HS-27A (cell line): ENCODE measurements at places on chromosomes 6 and 20.

DNA sequence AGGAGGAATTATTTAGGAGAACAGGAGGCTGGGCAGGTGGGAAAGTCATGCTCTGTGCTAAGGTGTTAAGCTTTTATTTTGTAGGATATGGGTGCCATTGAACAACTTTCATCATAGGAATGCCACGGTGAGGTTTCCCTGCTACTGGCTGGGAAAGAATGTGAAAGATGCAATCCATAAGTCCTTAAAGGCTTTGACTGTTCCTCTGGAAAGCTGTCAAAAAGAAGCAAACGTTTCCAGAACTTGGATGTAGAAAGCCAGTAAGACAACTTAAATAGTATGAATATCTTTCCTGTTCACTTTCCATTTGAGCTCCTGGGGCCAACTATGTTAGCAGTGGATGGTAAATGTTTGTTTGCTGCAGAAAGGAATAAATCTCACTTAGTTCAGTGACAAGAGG lies 574.4 kb downstream of the RNF144B start:
- DNase-seq: no peak

- DNase-seq: no peak
These were observed 21.7 kb downstream of the SMLR1 start for GRCh38 chr6:130848945-130849344.

- peak; percentile 66 for DNase-seq
These were observed 20.9 kb upstream of the EPM2A start for GRCh38 chr6:145756170-145756662.

DNA sequence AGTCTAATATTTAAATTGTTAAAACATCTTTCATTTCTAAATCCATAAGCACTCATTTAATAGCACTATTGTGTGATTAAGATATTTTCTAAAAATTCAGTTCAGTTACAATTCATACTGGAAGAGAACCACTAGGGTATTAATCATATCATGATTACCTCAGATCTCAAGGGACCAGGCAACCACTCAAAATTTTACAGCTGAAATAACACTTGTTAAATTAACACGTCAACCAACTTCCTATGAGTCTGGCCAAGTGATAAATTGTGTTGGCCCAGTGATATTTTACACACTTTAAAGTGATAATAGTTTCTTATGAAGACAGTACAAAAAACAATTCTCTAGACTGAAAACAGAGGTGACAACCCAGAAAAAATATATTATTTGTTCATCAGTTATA lies 869.0 kb upstream of the ADGRB3 start:
- peak; percentile 1 for DNase-seq

- DNase-seq: no peak
These were observed 54.8 kb upstream of the GATA5 start for GRCh38 chr20:62530643-62531032.

GRCh38 chr6:147961481-147962141 lies 381.0 kb upstream of the SASH1 start:
- DNase-seq: no peak

DNA sequence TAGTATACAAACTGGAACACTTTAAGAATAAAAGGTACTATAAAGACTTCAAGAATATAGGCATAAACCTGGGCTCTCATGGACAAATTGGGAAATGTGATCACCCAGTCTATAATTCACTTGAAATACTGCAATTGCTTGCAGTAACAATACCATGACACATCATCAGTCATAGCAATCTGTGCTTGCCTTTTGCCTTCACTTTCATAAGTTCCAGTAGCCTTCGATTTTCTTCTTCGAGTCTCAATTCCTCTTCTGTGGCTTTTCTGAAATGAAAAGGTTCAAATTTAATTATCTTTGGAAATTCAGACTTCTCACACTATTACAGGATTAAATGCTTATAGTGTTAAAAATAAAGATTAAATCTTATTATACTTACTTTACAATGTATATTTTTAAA lies 96.3 kb upstream of the ZBTB24 start:
- DNase-seq: no peak

- DNase-seq: no peak
These were observed 153.6 kb downstream of the GMPR start for GRCh38 chr6:16392010-16392409.

- no peak for DNase-seq
These were observed 15.4 kb downstream of the UNC93A start for GRCh38 chr6:167306401-167306998.

DNA sequence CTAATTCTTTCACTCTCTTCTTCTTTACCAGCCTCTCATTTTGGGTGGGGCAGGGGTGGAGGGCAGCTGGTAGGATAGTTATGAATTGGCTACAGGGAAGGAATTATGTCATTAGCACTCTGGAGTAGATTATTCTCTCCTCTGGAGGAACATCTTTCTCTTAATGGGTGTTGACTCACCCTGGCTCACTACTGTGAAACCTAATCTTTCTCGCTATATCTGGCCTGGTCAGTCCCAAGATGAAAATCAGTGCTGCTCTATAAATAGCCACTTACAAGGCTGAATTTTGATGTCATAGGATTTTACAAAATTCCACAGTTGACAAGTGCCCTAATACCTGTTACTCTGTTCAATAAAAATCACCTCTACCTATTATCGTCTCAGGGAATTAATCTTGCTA lies 151.3 kb downstream of the COL9A1 start:
- no peak for DNase-seq

- no peak for DNase-seq
These were observed 104.8 kb upstream of the KCNG1 start for GRCh38 chr20:51127713-51128112.

DNA sequence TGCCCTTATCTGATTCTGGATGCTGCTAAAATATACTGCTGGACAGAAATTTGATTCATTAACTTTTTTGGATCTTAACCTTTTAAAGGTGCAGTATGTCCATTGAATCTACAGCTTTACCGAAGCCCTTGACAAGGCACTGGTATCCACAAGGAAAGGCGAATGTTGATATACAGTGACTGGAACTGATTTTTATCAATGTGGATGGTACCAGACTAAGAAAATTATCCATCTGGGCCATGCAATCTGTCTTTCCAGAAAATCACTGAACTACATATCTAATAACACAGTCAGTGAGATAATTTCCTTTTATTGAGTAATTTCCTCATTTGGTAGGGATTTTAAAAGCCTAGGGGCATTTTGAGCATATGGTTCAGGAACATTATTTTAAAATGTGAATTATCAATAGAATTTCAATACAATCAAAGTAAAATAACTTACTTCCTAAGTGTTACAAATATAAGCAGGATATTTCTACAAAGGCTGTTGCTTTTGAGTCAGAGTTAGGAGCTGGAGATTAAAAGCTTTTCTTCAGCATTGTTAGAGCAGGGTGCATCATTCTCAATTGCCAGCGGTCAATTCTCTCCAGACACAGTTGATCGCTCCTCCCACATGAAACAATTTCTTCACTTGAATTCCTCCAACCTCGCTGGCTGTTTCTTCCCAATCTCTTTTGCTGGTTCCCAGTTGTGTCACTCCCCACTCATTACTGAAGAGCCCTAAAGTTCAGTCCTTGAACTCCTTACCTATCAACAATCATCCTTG lies 585.3 kb upstream of the FLRT3 start:
- DNase-seq: no peak
